Pulmonary artery endothelial cell (primary cell): ENCODE measurements at places on chromosomes 7 and 10. TPM values are rescaled to one million over a fixed set of nuclear protein-coding genes. Genes with fewer than 3 reads are reported as not detected.

Gene CYP2C18
- not detected in 2 replicates for total RNA-seq

Gene C10orf105
- not detected in 2 replicates for total RNA-seq

Gene CAMK2B
- total RNA-seq = 1.7 and 2.7 TPM in 2 replicates

Gene MYO1G
- 0.11 and 0.13 TPM in 2 replicates for total RNA-seq
